Activated gamma-delta T cell treated with anti-CD3 and anti-CD28 coated beads, Interleukin-2, amount 50 U/mL, for 16 hours (primary cell): ENCODE measurements at places on chromosomes 13 and 19.

- DNase-seq, result peak; percentile 87
These were observed 37.8 kb downstream of the TNFSF14 start for GRCh38 chr19:6632002-6632621.

DNA sequence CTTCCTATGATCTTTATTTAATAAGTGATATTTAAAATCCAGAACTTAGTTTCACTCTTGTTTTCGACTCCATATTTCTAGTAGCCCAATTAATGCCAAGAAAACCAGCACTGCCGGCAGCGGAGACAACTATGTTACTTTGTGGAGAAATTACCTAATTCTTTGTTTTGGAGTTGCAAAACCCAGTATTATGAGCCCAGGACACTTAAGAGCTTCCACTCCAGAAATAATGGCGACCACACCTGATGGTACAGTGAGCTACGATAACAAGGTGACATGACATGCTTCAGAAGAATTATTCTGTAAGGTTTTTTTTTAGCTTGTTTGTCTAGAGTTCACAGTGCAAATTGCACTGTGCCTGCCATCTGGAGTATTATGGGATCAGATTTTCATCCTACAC lies 136.4 kb downstream of the ZAR1L start:
- DNase-seq, result no peak

DNA sequence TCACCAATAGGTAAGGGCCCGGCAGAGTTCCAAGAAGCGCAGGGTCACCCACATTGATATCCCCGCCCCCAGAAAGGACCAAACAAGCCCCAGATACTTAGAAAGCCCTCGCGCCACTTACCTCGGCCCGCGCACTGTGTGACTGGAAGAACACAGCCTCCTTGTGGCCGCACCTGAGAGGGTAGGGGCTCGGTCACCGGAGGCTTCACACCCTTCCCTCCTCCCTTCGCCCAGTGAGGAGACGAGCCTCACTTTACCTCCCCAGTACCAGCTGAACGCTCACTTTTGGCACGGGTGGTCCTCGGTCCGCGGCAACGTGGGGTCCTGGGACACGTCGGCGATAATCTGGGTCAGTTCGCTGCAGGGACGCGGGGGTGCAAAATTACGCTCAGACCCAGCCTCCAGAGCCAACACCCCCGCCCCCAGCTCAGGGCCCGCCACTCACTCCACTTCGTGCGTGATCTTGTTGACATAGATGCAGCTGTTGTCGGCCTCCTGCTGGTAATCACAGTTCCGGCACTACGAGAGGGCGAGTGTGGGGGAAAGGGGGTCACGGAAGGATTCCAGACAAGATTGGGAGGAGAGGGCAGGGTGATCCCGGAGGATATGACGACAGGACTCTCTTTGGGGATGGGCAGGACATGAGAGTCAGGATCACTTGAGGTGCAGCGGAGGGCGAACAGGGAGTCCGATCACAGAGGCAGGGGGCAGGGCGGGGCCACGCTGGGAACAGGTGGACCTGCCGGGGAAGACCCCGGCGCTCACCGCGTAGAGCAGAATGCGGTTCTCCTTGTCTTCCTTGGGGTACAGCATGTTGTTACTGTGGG lies 568 bp downstream of the POLR2I start:
- DNase-seq, result no peak

DNA sequence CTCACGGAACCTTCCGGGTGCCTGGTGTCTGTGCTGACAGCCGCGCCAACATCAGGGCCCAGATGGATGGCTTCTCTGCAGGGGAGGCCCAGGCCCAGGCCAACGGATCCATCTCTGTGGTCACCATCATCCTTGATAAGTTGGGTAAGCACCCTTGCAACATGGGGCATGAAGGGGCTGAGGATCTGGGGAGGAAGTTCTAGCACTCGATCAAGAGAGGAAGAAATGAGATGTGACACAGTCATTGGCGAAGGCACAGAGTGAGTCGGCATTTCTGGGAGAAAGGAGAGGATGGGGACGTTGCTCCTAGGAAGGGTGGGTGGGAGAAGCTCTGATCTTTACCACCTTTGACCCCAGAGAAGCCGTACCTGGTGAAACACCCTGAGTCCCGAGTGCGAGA lies 4.4 kb downstream of the CILP2 start:
- DNase-seq, result no peak

- DNase-seq, result no peak
These were observed 495.9 kb downstream of the GPC5 start for GRCh38 chr13:91894316-91894715.

DNA sequence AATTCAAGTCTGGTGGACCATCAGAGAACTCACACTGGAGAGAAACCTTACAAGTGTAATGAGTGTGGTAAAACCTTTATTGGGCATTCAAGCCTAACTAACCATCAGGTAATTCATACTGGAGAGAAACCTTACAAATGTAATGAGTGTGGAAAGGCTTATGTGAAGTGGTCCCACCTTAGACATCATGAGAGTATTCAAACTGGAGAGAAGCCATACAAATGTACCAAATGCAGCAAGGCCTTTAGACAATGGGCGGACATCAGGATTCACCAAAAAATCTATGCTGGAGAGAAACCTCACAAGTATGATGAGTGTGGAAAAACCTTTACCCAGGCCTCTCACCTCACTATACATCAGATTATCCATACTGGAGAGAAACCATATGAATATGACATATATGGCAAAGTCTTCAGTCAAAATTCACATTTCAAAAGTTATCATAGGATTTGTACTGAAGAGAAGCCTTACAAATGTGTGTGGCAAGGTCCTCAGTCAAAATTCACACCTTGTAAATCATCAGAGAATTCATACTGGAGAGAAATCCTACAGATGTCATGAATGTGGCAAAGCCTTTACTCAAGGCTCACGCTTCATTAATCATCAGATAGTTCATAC lies 19.7 kb upstream of the ZNF665 start:
- no peak for DNase-seq

GRCh38 chr13:61880578-61881283 lies 465.1 kb upstream of the PCDH20 start:
- no peak for DNase-seq

GRCh38 chr13:74449811-74450524 lies 315.8 kb upstream of the KLF12 start:
- no peak for DNase-seq

DNA sequence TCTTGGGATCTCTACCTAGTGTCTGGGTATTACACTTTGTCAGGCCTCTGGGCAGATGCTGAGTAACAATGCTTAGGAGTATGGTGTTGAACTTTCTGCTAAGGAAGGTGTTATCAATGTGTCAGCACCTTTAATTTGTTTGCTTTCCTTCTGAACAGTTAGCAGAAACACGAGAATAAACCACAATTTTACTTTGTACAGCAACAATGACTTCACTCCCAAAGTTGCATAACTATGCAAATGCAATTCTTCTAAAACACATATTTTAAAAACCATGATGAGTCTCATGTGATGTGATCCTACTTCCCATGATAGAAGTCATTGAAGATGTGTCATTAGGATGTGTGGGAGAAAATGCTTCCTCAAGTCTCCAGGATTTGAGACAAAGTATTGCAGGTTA lies 155.0 kb downstream of the POSTN start:
- no peak for DNase-seq

DNA sequence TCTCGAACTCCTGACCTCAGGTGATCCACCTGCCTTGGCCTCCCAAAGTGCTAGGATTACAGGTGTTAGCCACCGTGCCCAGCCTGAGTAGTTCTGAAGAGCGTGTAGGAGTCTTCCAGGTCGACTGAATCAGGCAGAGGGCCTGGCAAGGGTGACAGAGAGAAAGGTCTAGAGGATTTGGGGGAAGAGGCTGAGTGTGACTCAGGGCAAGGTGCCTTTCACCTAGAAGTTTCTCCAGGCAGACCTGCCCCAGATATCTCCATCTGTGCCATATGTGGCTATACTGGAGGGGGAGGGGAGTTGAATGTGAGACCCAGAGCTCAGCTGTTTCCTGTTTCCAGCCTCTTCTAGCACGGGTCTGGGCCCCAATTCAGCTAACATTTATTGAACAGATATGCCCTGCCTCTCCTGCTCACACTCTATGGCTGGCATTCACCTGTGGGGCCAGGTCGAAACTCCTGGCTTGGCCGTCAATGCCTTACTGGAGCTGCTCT lies 1.3 kb downstream of the CCDC159 start:
- DNase-seq, result no peak

DNA sequence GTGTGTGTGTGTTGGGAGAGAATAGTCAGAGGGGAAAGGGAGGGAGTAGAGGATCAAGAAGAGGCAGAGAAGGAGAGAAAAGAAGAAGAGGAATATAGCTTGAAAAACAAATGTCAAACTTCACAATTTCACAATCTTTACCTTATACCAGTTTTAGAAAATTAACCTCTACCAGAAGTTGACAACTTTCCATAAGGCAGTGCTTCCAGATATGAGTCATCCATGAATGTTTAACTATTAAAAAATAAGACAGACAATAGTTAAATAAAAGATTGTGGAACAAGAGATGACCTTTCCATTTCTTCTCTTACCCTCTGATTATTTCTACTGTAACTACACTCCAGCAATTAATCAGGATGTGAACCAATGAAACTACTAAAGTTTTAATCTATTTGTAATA lies 229.4 kb downstream of the ITGBL1 start:
- no peak for DNase-seq

DNA sequence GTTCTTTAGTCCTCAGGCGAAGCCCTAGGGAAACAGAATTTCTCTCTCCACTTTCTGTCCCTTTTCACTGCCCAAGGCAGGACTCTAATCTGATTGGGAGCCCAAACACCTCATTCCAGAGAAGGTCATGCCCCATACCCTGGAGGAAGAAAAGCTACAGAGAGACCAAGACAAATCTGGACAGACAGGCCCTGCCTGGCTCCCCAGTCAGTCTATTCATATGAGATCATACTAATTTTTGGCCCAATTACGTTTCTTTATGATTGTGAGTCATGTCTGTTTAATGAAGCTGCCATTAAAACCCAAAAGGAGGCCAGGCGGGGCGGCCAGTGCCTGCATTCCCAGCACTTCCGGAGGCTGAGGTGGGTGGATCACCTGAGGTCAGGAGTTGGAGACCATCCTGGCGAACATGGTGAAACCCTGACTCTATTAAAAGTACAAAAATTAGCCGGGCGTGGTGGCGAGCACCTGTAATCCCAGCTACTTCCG lies 3.3 kb upstream of the AP3D1 start:
- no peak for DNase-seq

- peak; percentile 12 for DNase-seq
These were observed 523 bp downstream of the ELAVL1 start for GRCh38 chr19:8004723-8005513.

GRCh38 chr19:58559275-58560006 lies 1.0 kb upstream of the UBE2M start:
- DNase-seq, result peak; percentile 44

- no peak for DNase-seq
These were observed 1120.7 kb downstream of the DIAPH3 start for GRCh38 chr13:59043016-59043415.

DNA sequence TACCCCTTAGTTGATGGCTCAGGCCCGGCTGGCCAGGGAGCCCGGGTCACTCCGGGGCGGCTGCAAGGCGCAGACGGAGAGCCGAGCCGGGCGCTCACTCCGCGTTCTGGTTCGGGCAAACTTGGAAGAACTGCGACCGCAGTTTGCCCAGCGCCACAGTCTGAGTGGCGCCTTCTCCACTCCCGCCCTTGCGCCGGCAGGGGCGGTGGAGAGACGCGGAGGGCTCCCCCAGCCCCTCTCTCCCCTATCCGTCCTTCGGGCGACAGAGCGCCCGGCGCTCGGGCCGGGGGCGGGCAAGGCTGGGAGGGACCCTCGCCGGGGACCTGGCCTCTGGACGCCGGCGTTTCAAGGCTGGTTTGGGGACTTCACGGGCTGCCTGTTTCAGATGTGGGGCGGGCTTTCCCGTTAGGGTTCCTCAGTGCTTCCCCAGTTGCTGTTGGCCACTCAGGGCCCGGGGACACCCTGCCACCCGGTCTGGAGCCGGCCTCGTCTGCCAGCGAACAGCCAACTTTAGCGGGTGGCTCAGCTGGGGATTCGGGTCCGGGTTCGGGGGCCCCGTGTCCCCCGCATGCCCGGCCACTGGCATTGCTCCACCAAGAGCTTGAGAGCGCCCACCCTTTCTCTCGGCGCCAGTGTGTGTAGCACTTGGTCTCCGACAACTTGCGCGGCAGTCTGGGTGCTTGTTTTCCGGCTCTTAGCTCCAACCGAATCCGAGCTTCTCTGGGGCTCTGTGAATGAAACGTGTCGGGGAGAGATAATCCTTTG lies 1.5 kb downstream of the GPC6 start:
- DNase-seq, result no peak

DNA sequence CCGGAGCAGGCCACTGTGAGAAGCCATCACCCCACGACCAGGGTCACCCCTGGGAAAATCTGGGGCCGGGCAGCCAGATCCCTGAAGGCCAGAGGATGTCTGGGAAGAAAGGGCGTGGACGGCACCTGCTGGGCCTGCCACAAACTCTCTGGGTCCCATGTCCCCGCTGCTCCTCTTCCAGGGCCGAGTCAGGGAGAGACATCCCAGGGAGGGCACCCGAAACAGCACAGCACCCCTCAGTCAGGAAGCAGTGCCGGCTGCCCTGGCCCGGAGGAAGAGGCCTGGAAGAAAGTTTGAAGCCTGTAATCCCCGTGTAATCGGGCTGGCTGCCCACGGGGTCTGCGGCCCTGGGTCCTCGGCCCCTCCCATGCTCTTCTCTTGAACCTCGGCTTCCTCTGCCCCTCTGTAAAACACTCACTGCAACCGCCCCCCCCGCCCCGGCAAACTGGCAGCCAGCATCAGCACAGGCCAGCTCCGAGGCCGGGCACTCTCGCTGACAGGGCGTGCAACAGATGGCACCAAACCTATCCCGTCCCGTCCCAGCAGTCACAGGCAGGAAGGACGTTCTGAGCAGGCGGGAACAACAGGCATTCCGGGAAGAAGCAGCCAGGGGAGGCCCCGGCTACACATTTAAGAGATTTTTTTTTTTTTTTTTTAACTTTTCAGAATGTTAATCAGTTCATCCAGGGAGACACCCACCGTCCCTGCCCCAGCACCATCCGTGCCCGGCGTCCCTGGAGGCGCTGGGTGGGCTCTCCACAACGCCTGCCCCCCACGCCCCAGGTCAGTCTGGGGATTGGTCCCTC lies 1.5 kb downstream of the SBNO2 start:
- DNase-seq, result no peak

DNA sequence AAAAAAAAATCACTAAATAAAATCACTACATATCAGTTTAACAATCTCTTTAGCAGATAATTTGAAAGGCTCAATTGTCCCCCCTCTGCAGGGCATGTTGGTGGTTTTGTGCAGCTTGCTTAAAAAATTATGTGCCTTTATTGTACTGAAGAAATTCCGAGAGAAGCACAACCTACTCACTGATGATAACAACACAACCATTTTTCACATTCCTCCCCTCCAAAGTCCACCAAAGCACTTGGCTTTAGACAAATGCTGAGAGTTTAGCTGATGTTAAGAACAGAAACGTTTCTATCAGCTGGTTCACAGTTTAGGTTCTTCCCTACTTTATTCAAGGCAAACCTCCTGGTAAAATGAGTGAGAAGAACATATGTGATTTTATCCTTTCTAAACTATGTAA lies 923 bp downstream of the DOCK9 start:
- DNase-seq, result no peak
